ENCODE measurements at places on chromosomes 5 and 9. TPM values are rescaled to one million over a fixed set of nuclear protein-coding genes. Genes with fewer than 3 reads are reported as not detected.

The ADGRD2 gene
- not detected for total RNA-seq

The IL9 gene
- 2.6 TPM for total RNA-seq

The TMEM8B gene
- total RNA-seq: 8.4 TPM

The N4BP3 gene
- 5.6 TPM for total RNA-seq

The CCL27 gene
- total RNA-seq: 1.4 TPM

The KIAA1958 gene
- total RNA-seq: 11.2 TPM

The RIC1 gene
- 25.9 TPM for total RNA-seq

The MYORG gene
- 1.7 TPM for total RNA-seq

The FABP6 gene
- not detected for total RNA-seq

The MAP1B gene
- 5.5 TPM for total RNA-seq

The CARTPT gene
- total RNA-seq: not detected

The INSL4 gene
- not detected for total RNA-seq

The VCAN gene
- 0.14 TPM for total RNA-seq

The UNC13B gene
- total RNA-seq: 1.2 TPM

The PDE6A gene
- 0.05 TPM for total RNA-seq
